Hematopoietic multipotent progenitor cell treated with erythropoietin and hydrocortisone succinate and interleukin-3 and kit ligand, for 17 days (in vitro differentiated cells): ENCODE measurements at places on chromosomes 5 and 9.
A peak's percentile ranks its signal among the peaks of the same experiment; 100 is the strongest.

DNA sequence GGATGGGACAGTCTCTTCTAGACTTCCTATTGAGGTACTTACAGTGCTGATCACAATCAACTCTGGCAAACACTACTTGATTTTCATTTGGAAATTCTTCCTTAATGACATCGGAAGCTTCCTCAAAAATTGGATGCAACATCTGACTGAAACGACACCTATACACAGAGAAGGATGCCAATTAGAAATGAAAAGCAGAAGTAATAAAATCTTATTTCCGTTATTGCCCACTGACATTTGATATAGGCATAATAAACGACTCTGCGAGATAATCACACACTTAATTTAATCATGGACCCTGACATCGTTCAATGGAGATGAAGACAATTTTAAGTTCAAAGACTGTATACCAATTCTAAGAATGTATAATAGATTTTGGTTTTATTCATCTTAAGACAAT is 46.4 kb downstream of the ERP44 start:
- no peak for DNase-seq

DNA sequence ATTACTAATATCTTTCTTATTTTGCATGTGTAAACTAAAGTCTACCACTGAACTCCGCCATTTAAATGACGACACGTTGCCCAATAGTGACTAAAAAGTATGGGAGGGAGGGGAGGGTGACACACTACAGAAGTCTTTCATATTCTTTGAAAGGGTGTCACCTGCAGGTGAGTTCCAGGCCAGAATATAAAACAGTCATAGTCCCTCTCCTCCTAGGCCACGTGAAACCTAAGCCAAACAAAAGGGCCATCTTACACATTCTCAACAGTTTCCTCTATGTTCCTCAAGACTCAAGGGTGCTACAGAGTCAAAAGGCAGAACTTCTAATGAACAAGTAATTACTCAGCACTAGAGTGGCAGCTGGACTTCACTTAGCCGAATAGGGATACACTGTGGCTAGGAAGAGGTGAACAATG is 6.4 kb downstream of the CEMIP2 start:
- no peak for DNase-seq

DNA sequence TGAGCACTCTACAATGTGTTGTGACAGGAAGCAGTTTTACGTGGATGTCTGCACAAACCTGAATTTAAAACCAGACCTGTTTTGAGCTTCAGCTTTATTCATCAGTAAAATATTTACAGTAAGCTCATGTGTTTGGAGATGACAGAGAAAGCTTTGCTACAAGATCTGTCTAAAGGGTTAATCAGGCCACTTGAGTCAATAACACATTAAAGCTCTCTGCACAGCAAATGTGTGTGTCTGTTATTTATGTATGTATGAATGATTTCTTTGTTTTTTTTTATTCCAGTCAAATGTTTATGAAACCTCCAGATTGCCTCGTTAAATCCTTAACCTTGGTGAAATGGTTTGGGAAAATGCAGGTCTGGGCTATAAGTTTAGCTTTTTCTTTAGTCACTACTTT is 77.3 kb upstream of the SREK1 start:
- DNase-seq, result no peak

- DNase-seq, result no peak
Measured at GRCh38 chr5:52869391-52869790, 81.7 kb downstream of the ITGA1 start.

DNA sequence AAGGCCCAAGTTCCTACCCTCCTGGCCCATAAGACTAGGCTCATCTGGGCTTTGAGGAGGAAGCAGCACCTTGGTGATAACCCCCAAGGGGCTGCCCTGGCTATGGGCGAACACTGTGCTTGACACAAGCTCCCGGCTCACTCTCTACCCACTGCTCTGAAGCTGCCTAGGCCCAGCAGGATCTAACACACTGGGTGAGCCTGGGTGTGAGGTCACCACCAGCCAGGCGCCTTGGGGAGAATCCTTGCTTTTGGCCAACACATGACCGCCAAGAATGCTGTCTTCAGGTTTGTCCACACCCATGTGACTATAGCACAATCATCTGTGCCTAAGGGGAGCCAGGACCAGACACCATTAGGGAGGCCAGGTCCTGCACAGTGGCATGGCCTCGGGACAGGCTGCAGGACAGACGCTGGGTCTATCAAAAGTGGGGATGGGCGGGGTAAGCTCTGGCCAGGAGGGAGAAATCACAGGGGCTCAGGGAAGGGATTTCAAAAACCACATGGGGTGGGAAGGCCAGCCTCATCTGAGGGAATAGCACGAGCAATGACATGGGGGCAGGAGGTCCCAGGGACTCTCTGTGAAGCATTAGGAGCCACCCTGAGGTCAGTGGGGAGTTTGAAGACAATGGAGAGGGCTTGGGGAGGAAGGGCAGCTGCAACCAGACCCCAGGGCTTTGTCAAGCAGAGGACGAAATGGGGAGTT is 29.6 kb downstream of the BICD2 start:
- DNase-seq, result no peak

- no peak for DNase-seq
Measured at GRCh38 chr5:95446560-95447221, 55.5 kb downstream of the FAM81B start.

- DNase-seq, result peak; percentile 11
Measured at GRCh38 chr5:172149073-172149472, 39.0 kb downstream of the STK10 start.

- DNase-seq, result no peak
Measured at GRCh38 chr5:72468606-72469005, 38.6 kb downstream of the ZNF366 start.

- peak; percentile 88 for DNase-seq
Measured at GRCh38 chr9:93071464-93071863, 13.0 kb downstream of the SUSD3 start.

DNA sequence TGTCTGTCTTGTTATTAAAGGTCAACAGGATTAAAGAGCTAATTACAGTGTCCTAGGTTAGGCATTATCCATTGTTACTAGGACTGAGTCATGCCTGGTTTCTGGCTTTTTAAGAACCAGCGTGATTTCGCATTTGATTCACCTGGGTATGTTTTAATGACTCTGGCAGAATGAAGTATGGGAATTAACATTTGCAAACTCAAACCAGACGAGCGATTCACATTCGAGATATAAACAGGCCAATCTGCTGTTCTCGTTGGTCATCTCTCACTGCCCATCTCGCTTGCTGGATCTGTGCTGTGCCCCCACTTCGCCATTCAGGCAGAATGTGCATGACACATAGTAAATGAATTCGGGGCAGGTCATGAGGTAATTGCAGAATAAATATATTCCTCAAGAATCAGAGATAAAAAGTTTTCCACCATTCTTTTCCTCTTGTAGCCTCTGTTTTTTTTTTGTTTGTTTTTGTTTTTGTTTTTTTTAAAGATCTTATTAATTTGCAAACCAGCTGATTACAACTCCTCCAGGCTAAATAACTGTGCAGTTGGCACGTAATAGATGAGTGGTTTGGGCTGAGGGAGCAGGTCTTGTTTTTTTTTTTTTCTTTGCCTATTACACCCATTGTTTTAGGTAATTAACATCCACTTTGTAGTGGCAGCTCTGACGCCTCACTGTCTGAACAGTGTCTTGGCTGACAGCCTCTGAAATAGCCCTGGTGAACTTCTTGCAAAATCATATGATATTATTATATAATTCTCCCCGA is 313.5 kb upstream of the MSX2 start:
- DNase-seq, result no peak
